ENCODE measurements at places on chromosomes 7 and 10. TPM values are rescaled to one million over a fixed set of nuclear protein-coding genes. Genes with fewer than 3 reads are reported as not detected.

GRCh38 chr10:71444284-71445054 is 47.7 kb downstream of the CDH23 start:
- H3K36me3 ChIP-seq: no peaks in the 10 kb centered on the region
- no peaks in the 10 kb centered on the region for H3K27me3 ChIP-seq
- no peaks in the 10 kb centered on the region for H3K4me1 ChIP-seq
- DNase-seq: no peak

GRCh38 chr7:22990588-22990949 is 23.4 kb downstream of the HYCC1 start:
- H3K27ac ChIP-seq: no peak overlapping the region
- peaks cover 5% of the 10 kb centered on the region for H3K4me1 ChIP-seq
- DNase-seq: no peak
- no peaks in the 10 kb centered on the region for H3K27me3 ChIP-seq
- no peak overlapping the region for H3K4me3 ChIP-seq
- H3K36me3 ChIP-seq: no peaks in the 10 kb centered on the region

GRCh38 chr10:76945166-76945565 is 692.4 kb downstream of the KCNMA1 start:
- no peak overlapping the region for H3K27ac ChIP-seq
- no peaks in the 10 kb centered on the region for H3K27me3 ChIP-seq
- no peak overlapping the region for H3K4me3 ChIP-seq
- no peaks in the 10 kb centered on the region for H3K4me1 ChIP-seq
- DNase-seq: no peak
- no peaks in the 10 kb centered on the region for H3K36me3 ChIP-seq

DNA sequence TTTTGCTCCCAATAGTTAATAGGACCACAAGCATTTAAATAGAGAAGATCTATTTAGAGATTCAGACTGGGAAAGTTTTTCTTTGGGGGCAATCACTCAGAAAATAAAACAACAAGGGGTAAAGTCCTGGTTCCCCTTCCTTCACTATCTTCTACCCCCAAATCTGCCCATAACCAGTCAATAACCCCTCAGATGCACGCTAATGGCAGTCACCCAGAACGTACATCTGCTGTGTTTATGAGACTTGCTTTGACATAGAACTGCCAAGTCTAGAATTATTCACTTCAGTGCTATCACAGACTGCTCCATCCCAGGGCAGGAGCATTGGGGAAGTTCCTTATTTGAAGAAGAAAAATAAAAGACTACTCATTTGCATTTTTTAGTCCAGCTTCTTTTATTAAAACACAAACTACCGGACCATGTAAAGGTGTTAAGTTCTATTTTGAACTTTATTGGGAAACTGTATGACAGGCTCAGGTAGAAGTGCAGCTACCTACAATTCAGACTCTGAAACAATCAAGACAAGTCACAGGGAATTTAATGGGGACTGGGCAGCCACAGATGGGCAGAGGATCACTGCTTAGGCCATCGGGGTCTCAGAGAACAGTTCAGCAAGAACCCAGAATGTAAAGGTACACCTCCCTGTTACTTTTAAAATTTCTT is 38.4 kb downstream of the ANK3 start:
- no peak overlapping the region for H3K27ac ChIP-seq
- no peaks in the 10 kb centered on the region for H3K27me3 ChIP-seq
- no peaks in the 10 kb centered on the region for H3K4me1 ChIP-seq
- no peaks in the 10 kb centered on the region for H3K36me3 ChIP-seq
- no peak overlapping the region for H3K4me3 ChIP-seq

GRCh38 chr7:141016349-141016748 is 1.6 kb upstream of the MRPS33 start:
- H3K27ac ChIP-seq: no peak overlapping the region
- DNase-seq: no peak
- H3K36me3 ChIP-seq: no peaks in the 10 kb centered on the region
- H3K27me3 ChIP-seq: no peaks in the 10 kb centered on the region

DNA sequence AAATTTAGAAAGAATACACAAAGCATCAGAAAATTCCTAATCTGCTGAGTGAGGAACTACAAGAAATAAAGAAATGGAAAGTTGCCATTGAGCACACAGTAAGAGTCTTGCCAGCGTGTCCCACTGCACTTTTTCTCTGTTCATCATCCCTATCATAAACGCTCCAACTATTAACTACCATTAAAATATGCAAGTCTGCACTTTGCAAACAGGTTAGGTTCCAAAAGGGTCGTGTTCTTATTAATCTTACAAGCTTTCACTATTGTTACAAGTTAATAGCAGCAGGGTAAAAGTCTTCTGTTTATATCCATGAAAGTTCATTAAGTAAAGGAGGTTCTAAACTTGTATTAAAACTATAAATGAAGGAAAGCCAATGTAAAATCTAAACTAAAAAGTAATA is 5.2 kb upstream of the JMJD1C start:
- H3K36me3 ChIP-seq: no peaks in the 10 kb centered on the region
- H3K27ac ChIP-seq: no peak overlapping the region
- no peaks in the 10 kb centered on the region for H3K27me3 ChIP-seq
- no peak for DNase-seq
- peaks cover 8% of the 10 kb centered on the region for H3K4me1 ChIP-seq
- no peak overlapping the region for H3K4me3 ChIP-seq

GRCh38 chr10:29007748-29008610 is 280.9 kb upstream of the LYZL1 start:
- H3K36me3 ChIP-seq: no peaks in the 10 kb centered on the region
- H3K27me3 ChIP-seq: no peaks in the 10 kb centered on the region
- no peak overlapping the region for H3K4me3 ChIP-seq

GRCh38 chr7:108142675-108143259 is 12.6 kb upstream of the LAMB4 start:
- H3K27ac ChIP-seq: no peak overlapping the region
- no peaks in the 10 kb centered on the region for H3K36me3 ChIP-seq
- H3K4me1 ChIP-seq: peaks cover 7% of the 10 kb centered on the region
- H3K4me3 ChIP-seq: no peak overlapping the region
- H3K27me3 ChIP-seq: no peaks in the 10 kb centered on the region

DNA sequence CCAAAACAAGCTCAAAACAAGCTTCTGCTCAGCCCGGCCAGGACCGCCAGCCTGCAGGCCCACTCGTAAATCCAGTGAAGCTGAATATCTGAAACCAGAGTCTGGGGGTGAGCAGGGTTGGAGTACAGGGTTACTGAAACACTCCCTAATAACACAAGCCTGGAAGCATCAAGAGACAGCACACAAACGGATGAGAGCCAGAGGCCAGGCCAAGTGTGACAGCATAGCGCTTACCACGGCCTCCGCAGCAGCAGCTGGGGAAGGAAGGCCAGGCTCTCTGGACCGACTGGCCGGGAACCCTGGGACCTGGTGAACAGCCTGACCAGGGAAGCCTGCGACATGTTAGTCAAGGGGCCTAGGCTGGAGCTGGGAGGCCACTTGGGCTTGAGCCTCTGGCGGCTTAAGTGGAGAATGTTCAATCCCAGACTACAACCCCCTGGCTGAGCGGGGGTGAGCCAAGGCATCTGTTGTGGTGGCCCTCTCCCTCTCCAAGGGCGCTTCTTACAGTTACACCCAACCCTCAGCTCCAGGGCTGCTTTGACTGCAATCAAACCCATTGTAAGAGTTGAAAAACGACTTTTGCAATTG is 21.7 kb upstream of the RNF32 start:
- no peaks in the 10 kb centered on the region for H3K4me1 ChIP-seq
- no peaks in the 10 kb centered on the region for H3K36me3 ChIP-seq
- no peaks in the 10 kb centered on the region for H3K27me3 ChIP-seq
- peak; percentile 44 for DNase-seq
- no peak overlapping the region for H3K27ac ChIP-seq

DNA sequence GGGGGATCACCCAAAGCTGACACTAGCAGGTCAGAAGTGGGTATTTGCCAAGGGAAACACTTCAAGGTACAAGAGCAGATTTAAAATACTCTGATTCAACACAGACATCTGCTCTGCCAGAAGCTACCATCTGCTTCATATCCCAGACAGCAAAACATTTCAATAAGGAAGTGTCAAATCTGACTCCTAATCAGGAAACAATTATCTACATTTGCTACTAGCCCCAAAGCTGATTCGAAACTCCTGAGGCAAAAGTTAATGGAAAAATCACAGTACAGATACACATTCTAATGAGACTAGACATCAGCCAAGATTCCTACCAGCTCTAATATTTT is 48.9 kb downstream of the PARD3 start:
- H3K36me3 ChIP-seq: no peaks in the 10 kb centered on the region
- H3K4me1 ChIP-seq: peaks cover 37% of the 10 kb centered on the region
- no peaks in the 10 kb centered on the region for H3K27me3 ChIP-seq
- DNase-seq: no peak
- no peak overlapping the region for H3K4me3 ChIP-seq

DNA sequence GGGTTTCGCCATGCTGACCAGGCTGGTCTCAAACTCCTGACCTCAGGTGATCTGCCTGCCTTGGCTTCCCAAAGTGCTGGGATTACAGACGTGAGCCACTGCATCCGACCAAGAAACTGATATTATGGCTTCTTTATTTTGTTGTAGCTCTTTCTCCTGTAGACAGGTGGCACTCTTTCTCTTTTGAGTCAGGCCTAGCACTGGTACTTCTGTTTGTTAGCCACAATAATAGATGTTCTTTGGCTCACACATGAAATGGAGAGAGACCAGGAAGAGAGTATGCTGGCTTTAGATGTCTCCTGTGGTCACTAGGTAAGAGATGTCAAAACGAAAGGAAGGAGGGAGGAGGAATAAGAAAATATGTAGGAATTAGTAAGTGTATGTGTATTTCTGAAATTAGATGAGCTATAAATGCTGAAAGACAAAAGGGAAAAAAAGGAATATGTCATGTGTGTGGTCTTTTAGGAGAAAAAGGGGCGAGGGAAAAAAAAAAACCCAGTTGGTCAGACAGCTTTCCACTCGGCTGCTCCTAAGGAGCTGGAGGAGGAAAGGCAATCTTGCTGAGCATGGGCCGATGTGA is 78.7 kb downstream of the CLEC2L start:
- peaks cover 31% of the 10 kb centered on the region for H3K36me3 ChIP-seq
- no peaks in the 10 kb centered on the region for H3K4me1 ChIP-seq
- H3K27ac ChIP-seq: no peak overlapping the region
- H3K27me3 ChIP-seq: no peaks in the 10 kb centered on the region
- H3K4me3 ChIP-seq: no peak overlapping the region
- DNase-seq: no peak

DNA sequence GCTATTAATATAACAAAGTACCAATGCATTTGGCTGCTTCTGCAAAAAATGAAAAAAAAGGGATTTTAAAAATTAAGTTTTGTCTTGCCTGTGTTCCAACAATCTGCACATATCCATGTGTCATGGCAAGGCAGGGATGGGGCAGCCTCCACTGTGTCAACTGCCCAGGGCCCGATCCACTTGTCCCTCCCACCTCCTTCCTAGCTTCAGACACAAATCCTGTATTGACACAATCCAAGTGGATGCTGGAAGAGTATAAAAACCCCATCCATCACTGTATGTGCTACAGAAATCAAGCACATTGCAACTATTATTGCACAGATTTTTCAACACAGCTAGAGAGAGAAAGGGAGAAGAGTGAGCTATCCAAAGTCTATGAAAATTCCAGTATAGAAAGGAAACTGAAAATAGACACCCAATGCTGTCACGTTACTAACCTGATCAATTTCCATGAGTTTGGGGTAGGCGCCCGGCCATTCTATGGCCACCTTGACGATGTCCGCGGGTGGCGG is 106.4 kb downstream of the ELMO1 start:
- DNase-seq: no peak
- peak overlapping the region; percentile 27 for H3K4me3 ChIP-seq

DNA sequence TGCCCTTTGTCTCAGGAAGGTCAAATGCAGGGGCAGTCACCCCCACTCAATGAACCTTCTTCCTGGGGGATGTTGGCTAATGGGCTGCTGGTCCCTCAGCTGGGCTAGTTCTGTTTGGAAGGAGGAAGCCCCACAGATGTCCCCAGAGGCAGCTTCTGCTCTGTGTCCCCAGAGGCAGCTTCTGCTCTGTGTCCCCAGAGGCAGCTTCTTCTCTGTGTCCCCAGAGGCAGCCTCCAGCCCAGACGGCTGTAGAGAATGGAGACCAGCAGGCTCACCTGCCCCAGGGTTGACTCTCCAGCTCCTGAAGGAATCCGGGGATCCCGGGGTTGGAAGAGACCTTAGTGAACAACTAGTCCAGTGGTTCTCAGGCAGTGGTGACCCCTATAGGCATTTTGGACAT is 62.5 kb upstream of the LEP start:
- no peaks in the 10 kb centered on the region for H3K27me3 ChIP-seq
- H3K4me3 ChIP-seq: no peak overlapping the region
- no peaks in the 10 kb centered on the region for H3K4me1 ChIP-seq
- DNase-seq: no peak
- no peak overlapping the region for H3K27ac ChIP-seq

DNA sequence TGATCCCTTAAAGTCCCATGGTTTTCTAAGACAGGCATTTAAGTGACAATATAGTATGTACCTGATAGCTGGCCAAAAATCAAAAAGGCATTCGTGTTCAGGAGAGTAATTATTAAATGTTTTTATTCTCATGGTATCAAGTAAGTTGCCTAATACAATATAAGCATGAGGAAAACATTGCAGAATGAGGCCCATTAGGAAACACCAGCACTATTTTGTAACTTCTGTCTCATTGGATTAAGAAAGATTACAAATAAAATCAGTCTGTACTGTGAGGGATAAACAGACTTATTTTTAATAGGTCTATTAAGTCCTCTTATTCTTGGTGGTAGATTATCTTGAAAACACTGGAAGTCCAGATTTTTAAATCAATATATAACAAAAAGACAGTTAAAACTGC is 110.1 kb downstream of the SNX13 start:
- H3K27me3 ChIP-seq: no peaks in the 10 kb centered on the region
- no peaks in the 10 kb centered on the region for H3K4me1 ChIP-seq
- no peak overlapping the region for H3K4me3 ChIP-seq
- H3K36me3 ChIP-seq: no peaks in the 10 kb centered on the region
- no peak overlapping the region for H3K27ac ChIP-seq

GRCh38 chr7:155405399-155406318 is 52.3 kb upstream of the EN2 start:
- H3K4me3 ChIP-seq: no peak overlapping the region
- no peaks in the 10 kb centered on the region for H3K4me1 ChIP-seq
- H3K27me3 ChIP-seq: no peaks in the 10 kb centered on the region

DNA sequence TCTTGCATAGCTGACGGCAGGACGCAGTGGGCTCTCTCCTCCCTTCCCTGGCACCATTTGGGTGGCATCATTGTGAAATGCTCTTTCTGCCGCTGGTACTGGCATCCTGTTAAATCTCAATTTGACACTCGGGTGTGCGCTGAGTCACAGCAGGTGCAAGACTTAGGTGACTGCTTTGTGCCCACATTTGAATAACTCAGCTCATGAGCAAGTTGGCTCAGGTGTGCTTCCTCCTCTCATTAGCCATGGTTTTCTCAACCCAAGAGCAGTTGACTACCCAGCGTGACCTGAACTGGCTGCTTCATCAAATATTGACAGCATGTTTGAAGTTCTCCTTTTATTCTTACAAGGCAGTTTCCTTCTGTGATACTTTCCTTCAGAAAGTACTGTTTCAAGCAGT is 24.6 kb upstream of the NFE2L3 start:
- DNase-seq: no peak
- no peak overlapping the region for H3K4me3 ChIP-seq
- H3K4me1 ChIP-seq: no peaks in the 10 kb centered on the region
- no peak overlapping the region for H3K27ac ChIP-seq

Gene BLVRA
- 104 TPM for total RNA-seq

Gene CPA2
- total RNA-seq: not detected

Gene EMX2
- not detected for total RNA-seq

Gene MEOX2
- 17.2 TPM for total RNA-seq

Gene COL1A2
- total RNA-seq: 607 TPM

Gene CCSER2
- total RNA-seq: 78.9 TPM

Gene SPDYE1
- not detected for total RNA-seq

Gene EGR2
- 4.2 TPM for total RNA-seq
